Regular cardiac myocyte (primary cell): ENCODE measurements at places on chromosomes 3 and 15. TPM values are rescaled to one million over a fixed set of nuclear protein-coding genes. Genes with fewer than 3 reads are reported as not detected.

Gene GOLGA8S
- 0.19 TPM in 1 of 2 replicates, not detected in the other for total RNA-seq

Gene MYLK
- total RNA-seq: 46.6 and 123 TPM in 2 replicates

Gene DNASE1L3
- total RNA-seq: 0.19 and 0.56 TPM in 2 replicates

Gene UROC1
- total RNA-seq: not detected in 2 replicates

Gene ZNF662
- total RNA-seq: 0.77 and 0.85 TPM in 2 replicates

Gene FBXO40
- total RNA-seq: not detected in 2 replicates

Gene SUSD5
- total RNA-seq: 11.3 and 20.7 TPM in 2 replicates

Gene ADAMTS9
- total RNA-seq: 4.2 and 5.9 TPM in 2 replicates

Gene LRRC31
- total RNA-seq: not detected in 2 replicates

Gene SLC2A2
- not detected in 2 replicates for total RNA-seq

Gene PTH1R
- total RNA-seq: 0.38 and 0.85 TPM in 2 replicates

Gene AHSG
- total RNA-seq: not detected in 2 replicates

Gene PP2D1
- not detected in 2 replicates for total RNA-seq

Gene GABRR3
- total RNA-seq: not detected in 2 replicates

Gene ASB14
- not detected in 2 replicates for total RNA-seq

Gene SLC28A2
- total RNA-seq: under 0.01 TPM in 1 of 2 replicates, not detected in the other

Gene GPR160
- 0.19 and 2.0 TPM in 2 replicates for total RNA-seq

Gene RBP2
- not detected in 2 replicates for total RNA-seq

Gene GPR176
- total RNA-seq: 136 and 250 TPM in 2 replicates

Gene PPP1R14D
- total RNA-seq: not detected in 2 replicates

Gene ANKRD63
- not detected in 2 replicates for total RNA-seq

Gene NEIL1
- 1.7 and 7.0 TPM in 2 replicates for total RNA-seq

Gene FNDC3B
- total RNA-seq: 112 and 168 TPM in 2 replicates

Gene SCN5A
- total RNA-seq: 1.1 and 1.2 TPM in 2 replicates

Gene SAXO2
- 0.38 and 1.1 TPM in 2 replicates for total RNA-seq

Gene TMED3
- total RNA-seq: 115 and 148 TPM in 2 replicates

Gene FBXL22
- 0.58 and 2.0 TPM in 2 replicates for total RNA-seq

Gene LMAN1L
- total RNA-seq: not detected in 2 replicates

Gene CLRN1
- not detected in 2 replicates for total RNA-seq

Gene C3orf80
- 0.58 and 1.1 TPM in 2 replicates for total RNA-seq

Gene DAZL
- total RNA-seq: not detected in 2 replicates

Gene GOLGA6L4
- 0.19 and 1.1 TPM in 2 replicates for total RNA-seq

Gene MOBP
- total RNA-seq: under 0.01 TPM in 1 of 2 replicates, not detected in the other

Gene GHSR
- not detected in 2 replicates for total RNA-seq

Gene SPATA12
- total RNA-seq: not detected in 2 replicates

Gene DAPK2
- total RNA-seq: 0.38 and 3.9 TPM in 2 replicates

Gene RYR3
- under 0.01 and 0.19 TPM in 2 replicates for total RNA-seq

Gene CCDC32
- 21.7 and 23.7 TPM in 2 replicates for total RNA-seq

Gene BBS4
- total RNA-seq: 10.5 and 18.0 TPM in 2 replicates

Gene GLDN
- 1.2 and 1.4 TPM in 2 replicates for total RNA-seq

Gene FEZF2
- not detected in 2 replicates for total RNA-seq

Gene GPR156
- 0.38 and 0.56 TPM in 2 replicates for total RNA-seq
